ENCODE measurements at places on chromosomes 6 and 20.

GRCh38 chr6:153032255-153032882 is 29.9 kb upstream of the MTRF1L start:
- no peak for DNase-seq

DNA sequence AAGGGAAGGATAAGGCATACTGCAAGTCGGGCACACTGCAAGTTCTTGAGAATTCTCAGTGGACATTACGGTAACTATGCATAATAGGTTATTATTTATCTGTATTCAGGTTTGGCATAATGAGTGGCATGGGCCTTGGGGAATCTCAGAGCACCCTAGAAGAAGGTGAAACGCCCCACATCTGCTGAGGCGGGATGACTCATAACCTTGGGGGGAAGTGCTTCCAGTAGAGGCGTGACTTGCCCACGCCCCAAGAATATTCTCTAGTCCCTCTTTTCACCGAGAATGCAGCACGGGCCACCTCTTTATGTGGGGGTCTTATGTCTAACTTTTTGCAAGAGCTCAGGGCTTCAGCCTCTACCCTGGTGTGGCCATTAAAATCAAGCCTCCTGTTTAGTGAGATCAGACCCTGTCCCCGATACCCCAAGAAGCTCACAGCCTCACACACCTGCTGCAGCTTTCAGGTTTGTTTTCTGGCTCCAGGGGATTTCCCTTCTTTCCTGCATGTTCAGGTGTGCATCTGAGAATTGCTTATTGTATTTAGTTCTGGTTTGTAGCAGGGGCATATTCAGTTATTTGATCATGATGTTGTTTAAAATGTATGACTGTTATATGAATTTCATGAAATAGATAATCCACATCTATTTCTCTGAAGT is 19.1 kb downstream of the ZFP64 start:
- no peak for DNase-seq

DNA sequence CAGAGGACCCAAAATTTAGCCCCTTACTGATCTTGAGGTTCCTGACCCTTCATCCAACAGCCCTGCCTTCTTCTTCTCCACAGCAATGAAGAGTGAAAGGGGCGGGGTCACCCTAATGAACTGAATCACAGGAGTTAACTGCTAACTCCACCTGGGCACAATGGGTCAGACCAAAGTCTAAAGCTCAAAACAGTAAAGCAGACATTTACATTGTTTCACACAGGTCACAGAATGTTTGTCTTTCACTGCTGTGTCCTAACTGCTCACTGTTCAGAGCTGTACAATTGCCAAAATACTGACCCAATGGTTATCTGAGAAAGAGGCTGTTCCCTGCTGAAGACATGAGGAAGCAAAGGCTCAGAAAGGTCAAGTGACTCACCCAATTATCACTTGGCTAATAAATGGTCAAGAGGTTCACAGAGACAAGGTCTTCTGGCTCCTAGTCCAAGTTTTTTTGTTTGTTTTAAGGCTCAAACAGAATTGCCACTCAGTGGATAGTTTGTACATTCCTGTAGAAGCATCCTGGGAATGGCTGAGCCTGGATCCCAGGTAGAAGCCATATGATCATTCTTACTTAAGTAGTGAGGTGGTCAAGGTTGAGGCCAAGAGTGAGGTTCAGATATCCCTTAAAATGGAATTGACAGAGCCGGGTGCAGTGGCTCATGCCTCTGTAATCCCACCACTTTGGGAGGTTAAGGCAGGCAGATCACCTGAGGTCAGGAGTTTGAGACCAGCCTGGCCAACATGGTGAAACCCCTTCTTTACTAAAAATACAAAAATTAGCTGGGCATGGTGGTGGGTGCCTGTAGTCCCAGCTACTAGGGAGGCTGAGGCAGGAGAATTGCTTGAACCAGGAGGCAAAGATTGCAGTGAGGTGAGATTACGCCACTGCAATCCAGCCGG is 35.1 kb upstream of the FAM83C start:
- no peak for DNase-seq

- DNase-seq = no peak
Observed at GRCh38 chr6:155259204-155259603, 4.6 kb upstream of the CLDN20 start.

GRCh38 chr20:41169791-41170351 is 32.5 kb downstream of the PLCG1 start:
- DNase-seq = no peak

DNA sequence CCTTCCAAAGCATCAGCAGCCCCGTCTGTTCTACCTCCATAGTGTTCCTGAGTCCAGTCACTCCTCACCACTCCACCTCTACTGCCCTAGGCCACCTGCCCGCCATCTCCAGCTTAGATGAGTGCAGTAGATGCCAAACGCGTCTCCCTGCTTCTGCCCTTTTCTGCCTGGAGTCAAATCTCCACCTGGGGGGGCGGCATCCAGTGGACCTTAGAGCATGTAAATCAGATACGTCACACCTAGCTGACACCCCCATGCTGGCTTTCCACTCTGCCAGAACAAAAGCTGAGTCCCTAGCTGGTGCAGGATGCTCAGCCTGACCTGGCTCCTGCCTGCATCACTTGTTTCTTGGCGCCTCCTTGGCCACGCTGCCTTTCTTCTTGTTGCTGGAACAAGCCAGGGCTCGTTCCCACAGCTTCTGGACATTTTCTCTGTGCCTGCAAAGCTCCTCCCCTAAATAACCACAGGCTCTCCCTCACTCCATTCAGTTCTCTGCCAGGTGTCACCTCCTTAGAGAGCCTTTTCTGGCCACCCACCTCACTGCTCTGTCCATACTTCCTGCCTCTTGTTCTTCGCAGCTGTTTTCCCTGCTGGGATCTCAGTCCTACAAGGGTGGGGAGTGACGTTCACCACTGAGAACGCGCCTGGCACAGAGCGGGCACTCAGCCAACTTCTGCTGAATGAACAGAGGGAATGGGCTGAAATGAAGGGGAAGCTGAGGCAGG is 5.8 kb downstream of the DDR1 start:
- no peak for DNase-seq

DNA sequence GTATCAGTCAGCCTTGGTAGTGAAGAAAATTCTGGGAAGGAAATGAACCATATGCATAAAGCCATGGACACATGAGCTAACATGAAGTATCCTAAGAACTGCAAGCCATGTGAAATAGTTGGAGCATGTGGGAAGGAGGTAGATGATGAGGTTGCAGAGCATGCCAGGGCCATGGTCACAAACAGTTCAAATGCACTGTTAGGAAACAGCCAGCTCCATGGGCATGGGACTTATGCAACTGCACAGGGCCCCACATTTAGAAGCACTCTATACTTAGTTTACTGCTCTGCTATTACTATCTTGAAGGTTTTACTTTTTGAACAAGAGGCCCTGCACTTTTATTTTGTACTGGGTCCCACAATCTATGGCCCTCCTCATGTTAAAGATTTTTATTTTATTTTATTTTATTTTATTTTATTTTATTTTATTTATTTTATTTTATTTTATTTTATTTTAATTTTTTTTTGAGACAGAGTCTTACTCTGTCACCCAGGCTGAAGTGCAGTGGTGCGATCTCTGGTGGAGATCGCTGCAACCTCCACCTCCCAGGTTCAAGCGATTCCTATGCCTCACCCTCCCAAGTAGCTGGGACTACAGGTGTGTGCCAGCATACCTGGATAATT is 169.1 kb downstream of the IBTK start:
- DNase-seq = no peak

DNA sequence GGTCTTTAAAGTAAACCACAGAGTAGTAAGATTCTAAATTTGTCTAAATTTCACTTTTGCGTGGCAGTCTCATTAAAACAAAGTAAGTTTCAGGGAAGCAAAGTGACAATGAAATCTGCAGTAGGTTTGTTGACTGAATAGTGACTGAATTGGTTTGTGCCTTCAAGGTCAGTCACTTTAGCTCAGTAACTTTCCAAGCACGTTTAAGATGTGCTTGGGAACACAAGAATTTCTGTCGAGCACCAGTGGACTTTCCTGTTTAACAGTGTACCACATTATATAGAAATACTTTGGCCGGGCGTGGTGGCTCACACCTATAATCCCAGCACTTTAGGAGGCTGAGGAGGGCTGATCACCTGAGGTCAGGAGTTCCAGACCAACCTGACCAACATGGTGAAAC is 1.7 kb upstream of the CD24 start:
- no peak for DNase-seq

GRCh38 chr6:12436224-12436623 is 146.1 kb downstream of the EDN1 start:
- DNase-seq = no peak

- DNase-seq = no peak
Observed at GRCh38 chr6:91480402-91480801, 893.5 kb upstream of the MAP3K7 start.

- no peak for DNase-seq
Observed at GRCh38 chr6:90169374-90169773, 127.3 kb downstream of the BACH2 start.

DNA sequence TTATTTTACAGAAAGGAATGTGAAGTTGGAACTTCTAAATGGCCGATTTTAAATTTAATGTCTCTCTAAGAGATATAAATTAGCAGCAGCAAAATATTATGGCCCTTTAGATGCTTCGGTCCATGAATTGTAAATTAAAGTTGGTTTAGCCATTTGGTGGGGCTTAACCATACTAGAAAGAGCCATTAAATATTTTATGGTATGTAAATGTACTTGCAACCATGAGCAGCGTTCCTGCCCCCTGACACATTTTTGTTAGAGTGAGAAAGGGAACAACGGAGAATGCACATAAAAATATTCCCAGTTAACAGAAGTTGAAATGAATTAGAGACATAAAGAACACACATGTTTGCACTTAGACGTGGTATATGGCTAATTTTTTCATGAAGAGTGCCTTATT is 237.9 kb downstream of the MYLK4 start:
- DNase-seq = no peak

- DNase-seq = no peak
Observed at GRCh38 chr6:24985323-24985722, 49.6 kb upstream of the RIPOR2 start.

GRCh38 chr6:27352850-27353249 is 35.7 kb upstream of the ZNF391 start:
- no peak for DNase-seq

- no peak for DNase-seq
Observed at GRCh38 chr20:63878899-63879663, 14.0 kb downstream of the TPD52L2 start.

DNA sequence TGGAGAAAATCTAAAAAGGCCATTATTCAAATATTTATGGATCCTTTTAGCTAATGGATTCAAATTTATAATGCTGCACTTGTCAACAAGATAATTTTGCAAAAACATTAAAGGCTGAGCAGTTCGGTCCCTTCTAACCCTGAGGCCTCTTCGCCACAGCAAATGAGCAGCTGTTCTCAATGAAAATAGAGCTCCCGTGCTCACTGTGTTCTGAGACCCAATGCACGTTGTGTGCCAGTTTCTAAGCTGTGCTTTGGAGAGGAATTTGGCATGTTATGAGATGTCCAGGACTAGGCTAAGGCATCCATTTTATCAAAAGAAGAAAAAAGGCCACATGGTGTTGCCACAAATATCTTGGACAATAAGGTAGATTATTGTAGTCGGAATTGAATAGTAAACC is 220.1 kb upstream of the TSHZ2 start:
- no peak for DNase-seq

GRCh38 chr6:138652824-138653223 is 120.7 kb upstream of the CCDC28A start:
- DNase-seq = no peak

GRCh38 chr6:110282412-110282811 is 75.7 kb downstream of the METTL24 start:
- no peak for DNase-seq

GRCh38 chr6:39902786-39903465 is 31.3 kb downstream of the MOCS1 start:
- DNase-seq = no peak

- no peak for DNase-seq
Observed at GRCh38 chr6:169839898-169840631, 88.6 kb downstream of the ERMARD start.

GRCh38 chr6:158744986-158745430 is 74.2 kb downstream of the EZR start:
- DNase-seq = no peak

DNA sequence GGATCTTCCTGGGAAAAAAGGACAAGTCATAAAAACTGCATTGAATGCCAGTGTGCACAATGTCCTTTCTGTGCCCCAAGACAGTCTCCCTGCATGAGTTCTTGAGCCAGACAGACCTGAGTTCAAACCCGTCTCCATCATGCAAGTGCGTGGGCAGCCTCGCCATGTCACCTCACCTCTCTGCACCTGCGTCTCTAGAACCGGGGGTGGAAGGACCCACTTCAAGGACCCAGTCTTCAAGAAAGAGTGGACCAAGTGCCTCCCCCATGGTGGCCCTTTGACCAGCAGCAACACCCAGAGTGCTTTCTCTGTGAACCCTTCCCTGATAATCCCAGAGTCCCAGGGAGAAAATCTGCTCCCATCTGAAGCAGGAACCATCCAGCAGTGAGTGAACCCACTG is 23.5 kb upstream of the ANGPT4 start:
- no peak for DNase-seq

GRCh38 chr6:140663772-140664171 is 1289.3 kb upstream of the CITED2 start:
- no peak for DNase-seq

- DNase-seq = no peak
Observed at GRCh38 chr6:44009425-44010321, 117.6 kb downstream of the MRPL14 start.

- no peak for DNase-seq
Observed at GRCh38 chr6:56984361-56984760, 29.5 kb downstream of the BEND6 start.

DNA sequence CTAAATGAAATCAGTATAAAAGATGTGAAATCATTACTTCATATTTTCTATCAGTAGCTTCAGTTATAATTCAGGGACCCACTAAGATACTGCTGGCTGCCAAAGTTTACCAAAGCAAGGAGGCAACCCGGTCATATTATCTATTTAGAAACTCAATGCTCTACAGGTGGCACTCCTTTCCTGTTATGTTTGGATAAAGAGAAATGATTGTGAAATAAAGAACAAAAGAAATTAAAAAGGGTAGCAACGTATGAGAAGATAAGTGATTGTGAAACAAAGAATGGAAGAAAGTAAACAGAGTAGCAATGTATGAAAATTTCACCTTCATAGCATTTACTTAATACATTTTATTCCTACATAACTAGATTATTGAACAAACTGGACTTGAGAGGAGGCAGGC is 45.2 kb downstream of the RSPH3 start:
- no peak for DNase-seq

- DNase-seq = no peak
Observed at GRCh38 chr20:23759306-23759940, 8.7 kb upstream of the CST1 start.

- DNase-seq = no peak
Observed at GRCh38 chr6:83589076-83589475, 76.7 kb downstream of the PRSS35 start.

- DNase-seq = no peak
Observed at GRCh38 chr6:138038142-138038870, 68.9 kb downstream of the PERP start.

- no peak for DNase-seq
Observed at GRCh38 chr6:13617066-13617465, 1.9 kb downstream of the NOL7 start.

All from memory B cell (primary cell).